ENCODE measurements at places on chromosomes 1 and 21.

GRCh38 chr1:183278739-183279591 is 92.9 kb downstream of the LAMC2 start:
- no peak for DNase-seq

DNA sequence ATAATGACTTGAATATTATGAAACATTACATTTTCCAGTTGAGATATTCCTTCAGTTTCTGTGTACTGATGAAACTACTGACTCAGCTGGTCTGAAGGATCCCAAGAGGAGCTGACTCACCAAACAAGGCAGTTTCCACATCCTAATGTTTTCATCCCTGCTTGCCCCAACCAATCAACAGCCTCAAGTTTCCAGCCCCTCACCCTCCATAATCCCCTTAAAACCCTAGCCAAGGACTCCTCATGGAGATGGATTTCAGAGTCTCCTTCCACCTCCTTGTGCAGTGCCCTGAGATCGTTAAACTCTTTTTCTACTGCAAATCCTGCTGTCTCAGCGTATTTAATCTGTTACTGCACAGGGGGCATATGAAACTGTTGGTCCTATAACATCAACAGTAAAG is 83.1 kb upstream of the HAO2 start:
- DNase-seq = no peak

GRCh38 chr21:45089964-45090363 is 15.6 kb downstream of the ADARB1 start:
- DNase-seq = no peak

GRCh38 chr1:214550857-214551435 is 456 bp downstream of the PTPN14 start:
- DNase-seq = no peak

- no peak for DNase-seq
These were observed 16.2 kb downstream of the EDN2 start for GRCh38 chr1:41468122-41468762.

GRCh38 chr1:203447151-203447550 is 28.5 kb upstream of the PRELP start:
- DNase-seq = no peak

GRCh38 chr1:8718850-8719361 is 98.5 kb downstream of the RERE start:
- DNase-seq = no peak

GRCh38 chr21:31972622-31973021 is 99.8 kb downstream of the HUNK start:
- no peak for DNase-seq

DNA sequence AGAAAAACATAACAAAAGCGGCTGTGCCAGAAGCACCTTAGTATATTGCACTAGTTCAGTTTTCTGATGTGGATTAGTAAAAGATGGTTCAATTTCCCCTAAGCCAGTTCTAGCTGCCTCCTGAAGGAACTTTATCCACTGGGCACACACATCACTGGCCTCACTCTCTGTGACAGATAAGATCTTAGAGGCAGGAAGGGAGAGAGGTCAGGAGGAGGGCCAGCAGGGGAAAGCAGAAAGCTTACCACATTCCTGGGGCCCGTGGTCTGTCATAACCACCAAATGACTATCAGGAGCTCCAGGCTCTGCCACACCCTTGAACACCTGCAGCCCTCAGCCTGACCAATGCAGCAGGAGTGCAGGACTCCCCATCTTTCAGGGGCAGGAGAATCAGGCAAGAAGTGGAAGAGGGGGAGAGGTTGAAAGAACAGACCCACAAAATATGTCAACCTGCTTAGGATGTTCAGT is 37.8 kb downstream of the LRRC71 start:
- no peak for DNase-seq
